ENCODE measurements at places on chromosomes 1 and 21.

DNA sequence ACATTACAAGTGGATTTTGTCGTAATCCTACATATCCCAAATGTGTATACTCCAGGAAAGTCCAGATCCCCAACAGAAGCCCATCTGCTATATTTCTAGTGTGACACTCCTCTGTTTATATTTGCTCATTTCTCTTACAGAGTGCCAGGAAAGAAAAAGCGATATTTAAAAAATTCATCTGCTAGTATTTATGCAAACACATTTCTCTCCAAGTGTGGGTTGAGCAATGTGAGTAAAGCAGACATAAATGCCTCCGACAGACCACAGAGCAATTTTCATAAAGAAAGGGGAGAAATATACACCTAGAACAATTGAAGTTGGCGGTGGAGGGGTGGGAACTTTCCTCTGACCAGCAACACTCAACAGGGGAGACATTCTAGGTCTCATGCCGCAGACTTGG, 22.2 kb upstream of the RAP1A start:
- DNase-seq: no peak

GRCh38 chr1:87437663-87438295, 109.1 kb downstream of the LMO4 start:
- no peak for DNase-seq

GRCh38 chr1:206445116-206445515, 25.2 kb upstream of the IKBKE start:
- no peak for DNase-seq

GRCh38 chr1:153355445-153356071, 2.1 kb upstream of the S100A9 start:
- peak; percentile 13 for DNase-seq

- DNase-seq: no peak
Observed at GRCh38 chr1:90274376-90274775, 279.5 kb downstream of the ZNF326 start.
